CD8-positive, alpha-beta T cell (primary cell): ENCODE measurements at places on chromosomes 7 and 10. TPM values are rescaled to one million over a fixed set of nuclear protein-coding genes. Genes with fewer than 3 reads are reported as not detected.
A peak's percentile ranks its signal among the peaks of the same experiment; 100 is the strongest.

DNA sequence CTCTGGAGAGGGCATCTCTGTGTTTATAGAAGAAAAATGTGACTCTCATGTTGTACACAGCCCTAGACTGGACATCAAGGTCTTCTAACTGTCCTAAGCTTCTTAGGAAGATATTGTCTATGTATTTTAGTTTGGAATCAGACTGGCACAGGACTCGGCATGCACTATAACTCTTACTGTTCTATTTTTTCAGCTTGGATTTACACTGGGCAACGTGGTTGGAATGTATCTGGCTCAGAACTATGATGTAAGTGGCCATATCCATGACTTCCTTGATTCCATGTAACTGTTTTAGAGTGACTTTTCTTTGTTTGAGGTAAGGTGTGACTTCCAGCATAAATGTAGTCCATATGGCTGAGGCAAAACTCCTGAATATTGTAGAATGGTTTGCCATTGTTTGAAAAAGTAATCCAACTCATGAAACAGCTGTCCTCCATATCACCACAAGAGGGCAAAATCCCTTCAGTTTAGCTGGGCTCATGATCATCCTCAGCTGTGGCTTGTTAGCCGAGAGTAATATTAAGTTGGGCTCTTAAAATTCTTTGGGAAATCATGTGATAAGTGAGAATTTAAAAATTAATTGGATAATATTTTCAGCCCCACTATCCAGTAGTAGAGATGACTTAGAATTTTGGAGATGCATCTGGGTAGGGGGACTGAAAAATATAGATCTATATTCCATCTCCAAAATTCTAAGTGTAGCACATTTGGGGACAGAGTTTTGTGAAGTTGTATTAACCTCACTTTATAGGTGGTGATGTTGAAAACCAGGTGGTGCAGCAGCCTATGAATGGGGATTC lies 10.4 kb downstream of the STMP1 start:
- DNase-seq: no peak

GRCh38 chr10:51700228-51700817 lies 928 bp upstream of the CSTF2T start:
- DNase-seq: peak; percentile 24

Gene RASA4B
- total RNA-seq: 20.0 TPM

GRCh38 chr10:49831352-49832035 lies 69.4 kb upstream of the OGDHL start:
- DNase-seq: no peak

Gene NET1
- 12.6 TPM for total RNA-seq
